Fibroblast of skin of right quadriceps (primary cell): ENCODE measurements at places on chromosomes 1 and 21.

DNA sequence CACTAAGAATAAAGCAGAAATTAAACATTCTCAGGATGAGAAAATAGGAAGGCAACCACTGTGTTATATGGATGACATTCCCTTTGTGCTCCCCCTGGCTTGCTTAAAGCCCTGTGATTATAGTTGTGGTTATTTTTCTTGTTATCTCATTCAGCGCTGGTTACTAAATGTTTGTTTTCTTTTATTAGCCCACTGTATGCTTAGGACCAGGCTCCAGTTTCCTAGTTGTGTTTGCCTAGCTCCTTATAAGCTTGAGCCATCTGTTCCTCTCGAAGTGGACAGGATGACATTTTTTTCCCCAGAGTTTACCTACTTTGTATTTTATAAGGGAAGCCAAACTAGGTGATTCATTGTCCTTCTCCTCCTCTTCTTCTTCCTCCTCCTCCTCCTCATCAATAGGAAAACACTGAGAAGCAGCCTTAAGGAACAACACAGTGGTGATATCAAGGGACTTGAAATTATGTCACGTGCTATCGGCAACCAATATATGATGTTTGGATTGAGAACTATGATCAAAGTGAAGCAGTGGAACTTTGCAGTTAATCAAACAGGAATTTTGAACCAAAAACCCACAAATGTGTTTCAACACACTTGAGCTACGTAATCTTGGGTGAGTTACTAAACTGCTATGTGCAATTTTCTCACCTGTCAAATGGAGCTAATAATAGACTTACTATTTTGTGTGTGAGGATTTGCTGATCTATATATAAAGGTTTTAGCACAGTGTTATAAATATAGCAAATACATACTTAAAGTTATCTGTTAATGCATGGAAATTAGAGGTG lies 35.1 kb upstream of the RGS7 start:
- no peak for DNase-seq

- DNase-seq = no peak
Measured at GRCh38 chr1:15224259-15224869, 22.7 kb upstream of the FHAD1 start.

DNA sequence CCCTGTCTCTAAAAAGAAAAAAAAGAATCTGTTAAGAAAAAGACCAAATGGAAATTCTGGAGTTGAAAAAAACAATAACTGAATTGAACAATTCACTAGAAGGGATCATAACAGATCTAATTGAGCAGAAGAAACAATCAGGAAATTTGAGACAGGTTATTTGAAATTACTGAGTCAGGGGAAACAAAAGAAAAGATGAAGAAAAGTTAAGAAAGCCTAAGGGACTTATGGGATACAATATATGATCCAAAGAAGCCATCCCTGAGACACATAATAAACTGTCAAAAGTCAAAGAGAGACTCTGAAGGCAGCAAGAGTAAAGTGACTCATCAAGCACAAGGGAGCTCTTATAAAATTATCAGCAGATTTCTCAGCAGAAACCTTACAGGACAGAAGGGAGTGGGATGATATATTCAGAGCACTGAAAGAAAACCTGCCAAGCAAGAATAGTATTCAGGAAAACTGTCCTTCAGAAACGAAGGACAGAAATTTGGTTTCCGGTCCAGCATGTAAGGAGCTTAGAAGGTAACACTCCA lies 44.5 kb downstream of the SLC2A1 start:
- DNase-seq = no peak

DNA sequence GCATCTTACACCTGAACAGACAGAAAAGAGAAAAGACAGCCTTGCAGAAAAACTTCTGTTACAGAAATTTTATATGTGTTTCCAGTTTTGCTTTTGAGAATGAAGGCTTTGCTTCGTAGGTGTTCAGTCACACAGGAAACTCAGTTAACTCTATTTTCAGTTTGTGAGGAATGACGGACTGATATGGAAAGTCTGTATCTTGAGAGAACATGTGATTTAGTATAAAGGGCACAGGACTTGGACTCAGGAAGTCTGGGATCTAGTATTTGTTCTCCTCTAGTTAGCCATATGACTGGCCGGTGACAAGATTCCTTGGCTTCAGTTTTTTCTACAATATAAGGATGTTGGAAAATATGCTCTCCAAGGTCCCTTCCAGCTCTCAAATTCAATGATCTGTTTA lies 149.1 kb downstream of the OLFM3 start:
- DNase-seq = no peak

- DNase-seq = no peak
Measured at GRCh38 chr1:161631076-161631475, at the start of gene FCGR3B. TSS of gene FCGR3B (minus strand) at chr1:161631176. CDS start at chr1:161631094, 82 bp downstream.

DNA sequence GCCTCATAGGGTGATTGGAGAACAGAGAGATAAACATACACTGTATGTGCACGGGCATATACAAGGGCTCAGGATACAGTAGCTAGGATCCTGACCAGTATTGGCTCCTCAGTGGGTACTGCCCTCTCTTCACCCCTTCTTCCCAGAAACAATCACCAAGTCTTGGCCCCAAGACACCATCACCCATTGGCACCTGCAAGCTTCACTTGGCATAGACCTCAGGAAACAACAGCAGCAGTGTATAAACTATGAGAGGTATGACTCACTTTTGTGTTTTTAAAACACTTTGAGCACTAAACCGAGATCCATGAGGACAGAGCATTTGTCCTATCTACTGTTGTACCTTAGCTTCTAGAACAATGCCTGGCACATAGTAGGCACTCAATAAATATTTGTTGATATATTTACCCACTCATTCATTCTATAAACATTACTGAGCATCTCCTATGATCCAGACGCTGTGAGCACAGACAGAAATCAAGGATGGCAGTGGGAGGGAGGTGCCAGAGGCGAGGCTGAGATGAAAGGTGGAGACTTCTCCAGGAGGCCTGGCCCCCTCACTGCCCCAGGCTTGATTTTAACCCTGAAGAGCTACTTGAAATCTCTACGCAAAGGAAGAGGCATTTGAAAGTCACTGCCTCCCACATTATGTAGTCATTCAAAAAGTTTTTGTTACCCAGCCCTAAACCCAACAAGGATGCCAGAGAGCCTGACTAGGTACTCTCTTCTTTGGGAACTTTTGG lies 95.2 kb downstream of the CAMK2N1 start:
- no peak for DNase-seq

- DNase-seq = no peak
Measured at GRCh38 chr1:231871878-231872277, 245.3 kb downstream of the DISC1 start.

DNA sequence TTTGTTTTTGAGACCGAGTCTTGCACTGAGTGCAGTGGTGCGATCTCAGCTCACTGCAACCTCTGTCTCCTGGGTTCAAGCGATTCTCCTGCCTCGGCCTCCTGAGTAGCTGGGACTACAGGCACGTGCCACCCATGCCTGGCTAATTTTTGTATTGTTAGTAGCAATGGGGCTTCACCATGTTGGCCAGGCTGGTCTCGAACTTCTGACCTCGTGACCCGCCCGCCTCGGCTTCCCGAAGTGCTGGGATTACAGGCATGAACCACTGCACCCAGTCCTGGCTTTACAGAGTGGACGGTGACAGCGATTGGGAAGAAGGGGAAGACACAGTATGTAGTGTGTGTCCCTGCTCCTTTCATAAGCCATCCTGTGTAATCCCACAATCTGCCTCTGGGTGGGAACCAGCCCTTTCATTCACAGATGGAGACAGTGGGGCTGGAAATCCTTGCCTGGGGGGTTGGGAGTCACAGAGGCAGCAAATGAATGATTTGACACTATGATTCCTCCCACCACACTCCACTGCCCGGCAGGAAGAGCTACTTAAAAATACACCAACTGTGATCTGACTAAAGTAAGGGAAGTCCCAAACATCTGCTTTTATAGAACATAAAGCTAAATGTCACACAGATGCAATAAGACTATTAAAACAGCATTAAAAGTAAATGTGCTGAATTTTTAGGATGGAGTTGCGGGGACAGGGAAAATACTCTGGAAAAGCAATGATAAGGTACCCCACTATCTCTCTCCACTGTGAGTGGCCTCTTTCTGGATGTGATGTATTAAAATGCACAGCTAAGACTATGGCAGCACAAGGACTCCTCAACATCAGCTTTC lies 4.5 kb downstream of the PARP1 start:
- DNase-seq = peak; percentile 31

- peak; percentile 73 for DNase-seq
Measured at GRCh38 chr1:69492286-69492685, 75.4 kb upstream of the LRRC7 start.

GRCh38 chr1:45647248-45648021 lies 23.6 kb upstream of the CCDC17 start:
- no peak for DNase-seq

DNA sequence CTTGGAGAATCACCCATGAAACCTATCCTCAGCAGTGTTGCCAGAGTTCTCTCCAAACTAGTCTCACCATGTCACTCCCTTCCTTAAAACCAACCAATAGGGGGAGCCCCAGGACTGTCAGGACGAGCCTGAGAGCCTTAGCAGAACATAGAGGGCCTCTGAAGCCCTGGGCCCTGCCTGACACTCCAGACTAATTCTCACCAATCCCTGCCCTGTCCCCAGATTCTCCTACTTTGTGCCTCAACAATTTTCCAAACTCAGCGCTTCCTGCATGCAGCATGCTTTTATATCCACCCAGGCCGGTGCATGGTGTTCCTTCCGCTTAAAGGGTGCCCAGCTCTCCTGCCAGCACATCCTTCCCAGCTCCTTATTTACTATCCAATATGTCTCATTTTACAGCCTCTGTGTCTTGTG lies 42.7 kb downstream of the HSD3B1 start:
- peak; percentile 53 for DNase-seq

- no peak for DNase-seq
Measured at GRCh38 chr1:222777463-222777862, 37.4 kb upstream of the DISP1 start.

- no peak for DNase-seq
Measured at GRCh38 chr1:6891781-6892579, 106.7 kb downstream of the CAMTA1 start.

GRCh38 chr1:196897158-196897828 lies 9.4 kb downstream of the CFHR4 start:
- DNase-seq = no peak

GRCh38 chr21:25722631-25723030 lies 12.1 kb downstream of the ATP5PF start:
- DNase-seq = no peak

DNA sequence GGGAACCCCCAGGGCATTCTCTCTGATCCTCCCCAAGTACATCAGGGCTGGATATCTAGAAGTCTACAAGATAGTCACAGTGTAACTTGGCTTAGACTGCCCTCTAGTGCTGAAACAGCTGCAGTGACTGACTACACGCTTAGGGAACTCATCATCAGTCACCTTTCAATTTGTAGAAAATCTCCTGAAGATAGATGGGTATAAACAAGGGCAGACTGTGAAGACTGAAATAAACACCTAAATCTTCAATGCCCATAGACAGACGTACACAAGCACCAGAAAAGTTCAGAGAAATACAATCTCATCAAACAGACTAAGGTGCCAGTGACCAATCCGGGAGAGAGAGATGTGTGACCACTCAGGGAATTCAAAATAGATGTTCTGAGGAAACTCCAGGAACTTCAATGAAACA lies 46.6 kb downstream of the PACC1 start:
- DNase-seq = peak; percentile 70

DNA sequence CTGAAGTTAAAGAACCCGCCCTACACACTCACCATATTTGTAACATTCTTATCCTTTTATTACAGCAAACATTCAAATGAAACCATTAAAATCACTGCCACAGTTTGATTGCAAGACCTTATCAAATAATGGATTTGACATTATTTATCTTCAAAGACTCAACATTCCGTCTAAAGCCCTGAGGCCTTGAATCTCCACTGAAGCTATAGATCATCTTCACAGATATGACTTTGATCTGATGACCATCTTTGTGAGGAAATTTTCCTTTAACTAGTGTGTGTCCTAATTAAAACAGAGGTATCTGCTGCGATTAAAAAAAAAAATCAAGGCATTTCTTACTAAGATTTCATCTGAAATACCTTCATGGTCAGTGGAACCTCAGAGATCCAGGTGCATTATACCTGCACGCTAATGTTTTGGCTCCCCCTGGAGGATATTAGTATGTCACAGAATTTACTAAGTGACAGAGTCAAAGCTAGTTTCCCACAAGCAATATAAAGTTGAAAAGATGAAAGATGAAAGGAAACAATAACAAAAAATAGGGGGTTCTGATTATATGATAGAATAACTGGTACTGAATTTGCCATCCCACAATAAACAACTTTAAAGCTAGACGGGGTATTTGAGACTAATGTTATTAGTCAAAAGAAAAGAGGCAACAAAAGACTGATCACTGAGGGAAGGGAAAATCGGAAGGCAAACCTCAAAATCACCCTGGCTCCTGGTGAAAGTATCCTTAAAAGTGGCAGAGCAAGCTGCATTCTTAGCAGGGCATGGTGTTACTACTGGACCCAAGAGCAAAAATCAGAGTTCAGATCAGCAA lies 923.4 kb downstream of the NCAM2 start:
- peak; percentile 19 for DNase-seq

GRCh38 chr1:4005431-4005830 lies 105.4 kb upstream of the C1orf174 start:
- DNase-seq = no peak

GRCh38 chr1:18108299-18109057 lies 880 bp downstream of the IGSF21 start:
- DNase-seq = no peak

- no peak for DNase-seq
Measured at GRCh38 chr1:9889411-9889810, 20.7 kb downstream of the CTNNBIP1 start.

- no peak for DNase-seq
Measured at GRCh38 chr21:17989780-17990179, 170.6 kb upstream of the C21orf91 start.

DNA sequence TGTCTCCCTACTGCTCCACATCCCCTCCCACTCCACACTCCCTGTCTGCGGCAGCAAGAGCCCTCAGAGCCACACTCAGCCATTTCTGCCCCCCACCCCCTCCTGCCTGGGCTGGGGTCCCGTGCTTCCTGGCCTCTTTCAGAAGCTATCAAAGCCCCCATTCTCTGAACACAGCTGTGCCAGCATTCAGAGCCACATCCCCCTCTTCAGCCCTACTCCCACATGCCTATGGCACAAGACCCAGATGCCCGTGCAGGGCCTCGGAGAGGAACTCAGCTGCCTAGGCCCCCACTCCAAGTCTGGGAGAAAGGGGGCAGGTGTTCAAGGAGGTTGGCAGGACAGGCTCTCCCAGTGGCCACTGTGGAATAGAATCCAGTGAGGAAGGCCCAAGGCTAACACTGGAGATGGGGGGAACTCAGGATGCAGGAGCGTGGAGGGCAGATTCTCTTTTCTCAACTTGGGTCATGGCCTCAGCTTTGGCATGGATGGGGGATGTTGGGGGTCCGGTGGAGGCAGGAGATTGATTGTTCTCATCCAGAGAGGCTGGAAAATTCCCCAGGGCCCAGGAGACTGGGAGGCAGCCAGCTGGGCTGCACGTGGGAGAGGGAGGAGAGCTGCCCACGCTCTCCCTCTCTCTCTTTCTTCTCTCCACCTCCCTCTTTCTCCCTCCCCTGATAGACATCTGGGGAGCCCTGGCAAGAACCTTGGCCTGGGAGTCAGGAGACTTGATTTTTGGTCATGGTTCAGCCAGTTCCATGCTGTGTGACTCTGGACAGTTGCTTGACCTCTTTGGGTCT lies 3.5 kb upstream of the BCAN start:
- no peak for DNase-seq
